Pancreas (tissue), 10 donors: ENCODE measurements at places on chromosomes 12 and 14. TPM values are rescaled to one million over a fixed set of nuclear protein-coding genes. Genes with fewer than 3 reads are reported as not detected.

DNA sequence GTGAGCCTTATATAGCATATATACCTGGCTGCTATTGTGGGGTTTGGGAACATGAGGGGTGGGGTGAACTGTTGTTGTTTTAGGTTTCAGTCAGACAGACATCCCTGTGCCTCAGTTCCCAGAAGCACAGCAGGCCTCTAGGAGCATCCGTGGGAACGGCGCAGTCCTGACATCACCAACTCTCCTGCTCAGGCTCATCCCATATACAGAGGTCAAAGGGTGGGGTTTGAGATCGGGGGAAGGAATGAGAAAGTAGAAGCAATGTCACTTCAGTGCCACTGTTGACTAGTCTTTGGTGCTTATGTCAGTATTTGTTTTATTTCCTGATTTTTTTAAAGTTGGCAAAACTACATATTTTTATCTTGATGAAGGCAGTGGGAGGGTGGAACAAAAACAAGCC is 43.1 kb upstream of the A2ML1 start:
- no peaks in the 10 kb centered on the region for H3K27me3 ChIP-seq
- H3K4me1 ChIP-seq, result no peaks in the 10 kb centered on the region
- no peak overlapping the region for H3K27ac ChIP-seq
- no peaks in the 10 kb centered on the region for H3K36me3 ChIP-seq
- no peak overlapping the region for H3K4me3 ChIP-seq

- no peak for DNase-seq
- no peak overlapping the region for H3K4me3 ChIP-seq
- no peaks in the 10 kb centered on the region for H3K4me1 ChIP-seq
- H3K27me3 ChIP-seq, result no peaks in the 10 kb centered on the region
Observed at GRCh38 chr12:44000309-44000952, 164.6 kb downstream of the TMEM117 start.

DNA sequence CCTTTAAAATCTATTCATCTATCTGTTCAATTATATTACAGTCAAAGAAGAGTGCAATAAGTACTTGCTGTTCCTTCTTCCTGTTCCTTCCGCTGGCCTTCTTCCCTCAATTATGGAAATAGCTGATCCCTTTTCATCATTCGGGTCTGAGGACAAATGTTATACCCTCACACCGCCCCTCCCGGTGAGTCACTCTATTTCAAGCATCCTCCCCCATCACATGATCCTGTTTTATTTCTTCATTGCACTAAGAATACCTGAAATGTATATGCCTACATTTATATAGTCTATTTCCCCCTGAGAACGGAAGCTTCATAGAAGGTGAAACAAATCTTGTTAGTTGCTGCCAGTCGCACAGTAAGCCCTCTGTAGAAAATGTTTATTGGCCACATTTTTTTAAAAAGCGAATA is 2.5 kb downstream of the SLC38A1 start:
- no peak overlapping the region for H3K27ac ChIP-seq
- peaks cover 12% of the 10 kb centered on the region for H3K4me1 ChIP-seq
- H3K4me3 ChIP-seq, result peak overlapping the region; percentile 69
- no peaks in the 10 kb centered on the region for H3K36me3 ChIP-seq
- H3K27me3 ChIP-seq, result no peaks in the 10 kb centered on the region
- no peak for DNase-seq

SERPINA9 gene
- total RNA-seq, result not detected

SERPINA3 gene
- total RNA-seq, result 4,136 TPM
